ENCODE measurements at places on chromosomes 1 and 21.
A peak's percentile ranks its signal among the peaks of the same experiment; 100 is the strongest.

DNA sequence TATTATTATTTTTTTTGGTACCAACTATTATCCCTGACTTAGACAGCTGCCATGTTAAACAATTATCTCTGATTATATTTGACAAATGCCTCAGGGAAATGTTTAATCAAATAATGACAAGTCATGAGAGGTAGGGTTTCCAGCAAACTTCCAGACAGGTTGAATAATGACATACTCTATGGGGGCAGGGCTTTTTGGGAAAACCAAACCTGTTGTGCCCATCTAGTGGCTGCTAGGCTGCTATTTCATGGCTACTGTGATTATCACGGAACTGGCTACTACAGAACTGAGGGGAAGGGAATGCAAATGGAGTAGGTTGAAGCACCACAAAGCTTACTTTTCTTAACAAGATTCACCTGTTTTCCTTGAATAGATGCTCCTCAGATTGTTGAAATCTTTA lies 77.6 kb downstream of the DUSP10 start:
- DNase-seq, result no peak

GRCh38 chr1:109782927-109783326 lies 19.2 kb upstream of the EPS8L3 start:
- no peak for DNase-seq

DNA sequence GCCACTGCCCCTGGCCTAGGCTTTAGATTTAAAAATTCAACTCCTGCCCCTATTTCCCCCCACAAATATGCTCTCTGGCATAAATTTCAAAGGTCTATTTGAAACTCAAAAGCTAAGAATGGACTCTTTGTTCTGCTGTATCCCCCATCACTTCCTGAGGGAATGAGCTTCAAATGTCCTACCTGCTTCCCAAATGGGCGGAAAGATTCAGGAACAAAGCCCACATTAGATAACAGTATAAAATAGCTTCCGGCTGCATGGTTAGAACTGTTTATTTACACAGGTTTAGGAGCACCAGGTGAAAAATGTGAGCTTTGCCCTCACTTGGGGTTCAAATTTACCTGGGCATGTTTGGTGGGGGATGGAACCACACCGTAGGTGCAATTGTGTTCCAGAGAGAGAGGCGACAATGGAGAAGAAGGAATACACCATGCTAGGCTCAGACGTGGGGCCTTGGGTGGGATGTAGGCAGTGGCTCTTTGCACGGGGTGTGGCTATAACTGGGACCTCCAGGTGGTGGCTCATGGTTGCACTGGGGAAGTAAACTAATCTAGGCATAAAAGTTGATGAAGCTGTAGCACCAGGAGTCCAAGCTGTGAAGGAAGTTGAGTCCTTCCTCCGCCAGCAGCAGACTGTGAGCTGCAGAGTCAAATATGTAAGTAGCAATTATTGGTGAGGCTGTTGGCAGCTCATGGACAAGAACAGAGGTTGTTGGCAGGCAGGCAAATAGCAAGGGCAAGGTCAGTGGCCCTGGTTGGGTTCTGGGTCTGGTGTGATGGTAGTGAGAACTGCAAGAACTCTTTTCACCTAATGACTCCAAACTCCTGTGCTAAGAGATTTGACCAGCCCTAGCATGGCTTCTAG lies 41.5 kb upstream of the SRSF10 start:
- DNase-seq, result no peak

DNA sequence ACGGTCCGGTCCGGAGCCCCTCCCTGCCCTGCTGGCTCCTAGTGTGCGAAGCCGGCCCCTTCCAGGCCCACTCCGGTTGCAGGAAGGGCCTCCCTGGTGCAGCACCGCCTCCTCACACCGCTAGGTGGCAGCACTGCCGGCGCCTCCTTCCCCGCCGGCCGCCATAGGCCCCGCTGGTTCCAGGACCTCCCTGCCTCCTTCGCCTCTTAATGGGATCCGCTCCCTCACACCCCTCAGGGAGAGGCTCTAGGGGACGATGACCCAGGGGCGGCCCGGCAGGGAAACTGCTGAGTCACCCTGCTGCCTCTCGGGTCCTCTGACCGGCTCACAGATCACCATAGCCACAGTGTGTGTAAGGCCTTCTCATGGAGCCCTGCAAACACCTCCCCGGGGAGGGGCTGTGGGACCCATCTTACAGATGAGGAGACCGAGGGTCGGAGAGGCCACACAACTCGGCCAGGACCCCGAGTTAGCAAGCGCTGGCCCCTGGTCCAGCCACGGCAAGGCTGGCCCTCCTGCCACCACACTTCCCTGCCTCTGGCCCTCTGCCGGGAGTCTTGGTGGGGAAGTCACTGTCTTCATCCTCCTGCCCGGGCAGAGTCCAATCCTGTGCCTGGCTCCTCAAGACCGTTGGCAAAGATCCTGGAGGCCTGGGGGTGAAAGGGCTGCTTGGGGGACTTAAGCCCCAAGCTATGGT lies 1.6 kb upstream of the AJAP1 start:
- DNase-seq, result no peak

- peak; percentile 6 for DNase-seq
Observed at GRCh38 chr1:34924759-34925555, 4.5 kb downstream of the DLGAP3 start.

GRCh38 chr1:9028921-9029705 lies 2.9 kb upstream of the SLC2A7 start:
- no peak for DNase-seq

DNA sequence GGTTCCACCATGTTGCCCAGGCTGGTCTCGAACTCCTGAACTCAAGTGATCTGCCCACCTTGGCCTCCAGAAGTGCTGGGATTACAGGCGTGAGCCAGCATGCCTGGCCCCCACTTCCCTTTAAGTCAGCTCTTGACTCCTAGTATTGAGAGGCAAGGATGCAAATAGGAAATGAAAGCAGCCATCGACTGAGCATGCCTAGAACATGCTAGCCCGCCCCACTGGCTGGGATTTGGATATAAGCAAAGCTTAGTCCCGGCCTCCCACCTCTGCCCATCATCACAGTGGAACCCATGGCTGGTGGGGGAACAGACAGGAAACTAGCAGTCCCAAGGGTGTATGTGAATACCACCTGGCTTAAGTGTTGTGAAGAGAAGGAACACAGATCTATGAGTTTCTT lies 10.5 kb downstream of the C1orf167 start:
- DNase-seq, result no peak

GRCh38 chr1:74771913-74772515 lies 39.1 kb downstream of the TYW3 start:
- DNase-seq, result peak; percentile 28

GRCh38 chr1:14733048-14733778 lies 134.7 kb downstream of the KAZN start:
- DNase-seq, result no peak

DNA sequence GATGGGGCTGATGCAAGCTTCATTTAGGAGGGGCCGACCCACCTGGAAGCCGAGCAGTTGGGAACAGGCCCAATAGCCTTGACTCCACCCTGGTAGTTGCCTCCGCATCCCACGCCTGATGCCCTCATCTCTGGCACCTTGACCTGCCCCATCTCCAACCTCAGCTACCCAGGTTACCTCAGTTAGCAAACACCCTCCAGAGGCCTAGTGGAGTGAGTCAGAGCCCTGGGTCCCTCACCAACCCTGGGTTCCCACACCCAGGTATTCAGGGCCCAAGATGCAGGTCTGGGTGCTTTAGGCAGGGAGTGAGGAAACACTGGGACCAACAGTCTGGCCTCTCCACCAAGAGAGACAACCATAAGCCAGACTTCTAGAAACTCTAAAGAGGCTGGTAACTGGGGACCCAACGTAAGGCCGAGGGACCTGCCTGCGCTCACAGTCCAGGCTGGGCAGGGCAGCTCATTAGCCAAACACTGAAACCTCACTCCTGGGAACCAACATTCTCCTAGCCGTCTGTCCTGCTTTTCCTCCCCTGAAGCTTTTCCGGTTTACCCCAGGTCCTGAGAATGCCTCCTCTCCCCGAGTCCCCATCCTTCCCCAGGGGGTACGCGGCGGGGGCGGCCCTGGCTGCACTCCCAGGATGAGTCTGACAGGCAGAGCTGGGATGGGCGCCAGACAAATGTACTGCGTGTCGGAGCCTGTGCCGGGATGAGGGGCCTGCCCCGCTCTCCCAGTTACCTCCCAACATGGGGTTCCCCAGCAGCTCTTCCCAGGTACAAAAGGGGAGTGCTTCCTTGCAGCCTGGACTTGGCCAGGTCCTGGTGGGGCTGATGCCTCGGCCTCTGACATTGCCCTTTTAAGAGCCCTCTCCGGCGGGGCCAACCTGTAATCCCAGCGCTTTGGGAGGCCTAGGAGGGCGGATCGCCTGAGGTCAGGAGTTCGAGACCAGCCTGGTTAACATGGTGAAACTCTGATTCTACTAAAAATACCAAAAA lies 8.9 kb upstream of the CELSR2 start:
- no peak for DNase-seq

- no peak for DNase-seq
Observed at GRCh38 chr1:205994346-205994745, 8.8 kb downstream of the RAB7B start.

- no peak for DNase-seq
Observed at GRCh38 chr1:36775716-36776115, 258.6 kb downstream of the GRIK3 start.

- DNase-seq, result no peak
Observed at GRCh38 chr1:54329312-54330003, 76.7 kb downstream of the SSBP3 start.

- DNase-seq, result no peak
Observed at GRCh38 chr1:157193219-157193618, 55.0 kb upstream of the ETV3 start.

- DNase-seq, result no peak
Observed at GRCh38 chr1:5813480-5813879, 178.7 kb downstream of the NPHP4 start.

DNA sequence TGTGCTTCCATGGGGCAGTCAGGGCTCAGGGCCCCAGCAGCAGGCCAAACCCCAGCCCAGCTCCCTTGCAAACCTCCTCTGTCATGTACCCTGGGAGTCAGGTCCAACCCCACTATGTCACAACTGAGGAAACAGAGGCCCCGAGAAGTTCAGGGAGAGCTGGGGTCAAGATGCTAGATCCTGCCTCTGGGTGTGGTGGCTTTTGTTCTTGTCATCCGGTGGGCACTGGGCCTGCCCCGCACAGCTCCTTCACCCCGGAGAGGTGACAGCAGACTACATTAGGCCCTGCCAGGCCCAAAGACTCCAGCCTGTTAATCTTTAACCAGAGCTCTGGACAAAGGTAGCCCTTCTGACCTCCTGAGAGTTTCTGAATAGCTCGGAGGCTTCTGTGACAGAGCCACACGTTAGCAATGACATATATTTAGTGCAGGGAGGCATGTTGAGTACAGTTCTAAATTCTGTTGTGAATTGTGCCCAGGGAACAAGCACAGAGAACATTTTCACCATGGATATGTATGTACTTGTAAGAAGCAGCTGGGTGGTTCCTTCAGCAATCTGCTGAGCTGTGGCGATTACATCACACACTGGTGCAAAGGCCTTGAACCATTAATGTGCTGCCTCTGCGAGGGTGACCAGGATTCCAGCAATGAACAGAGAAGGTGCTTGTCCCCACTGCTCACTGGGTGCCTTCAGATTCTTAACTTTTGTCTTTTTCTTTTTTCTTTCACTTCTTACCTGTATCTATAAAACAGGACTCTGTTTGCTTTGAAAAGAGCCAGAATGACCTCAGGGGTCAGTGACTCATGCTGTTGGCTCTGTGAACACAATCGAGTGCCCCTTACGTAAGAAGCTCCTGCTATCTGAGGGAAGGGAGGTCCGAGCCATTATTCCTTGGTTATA lies 102.8 kb downstream of the RHOU start:
- peak; percentile 78 for DNase-seq

DNA sequence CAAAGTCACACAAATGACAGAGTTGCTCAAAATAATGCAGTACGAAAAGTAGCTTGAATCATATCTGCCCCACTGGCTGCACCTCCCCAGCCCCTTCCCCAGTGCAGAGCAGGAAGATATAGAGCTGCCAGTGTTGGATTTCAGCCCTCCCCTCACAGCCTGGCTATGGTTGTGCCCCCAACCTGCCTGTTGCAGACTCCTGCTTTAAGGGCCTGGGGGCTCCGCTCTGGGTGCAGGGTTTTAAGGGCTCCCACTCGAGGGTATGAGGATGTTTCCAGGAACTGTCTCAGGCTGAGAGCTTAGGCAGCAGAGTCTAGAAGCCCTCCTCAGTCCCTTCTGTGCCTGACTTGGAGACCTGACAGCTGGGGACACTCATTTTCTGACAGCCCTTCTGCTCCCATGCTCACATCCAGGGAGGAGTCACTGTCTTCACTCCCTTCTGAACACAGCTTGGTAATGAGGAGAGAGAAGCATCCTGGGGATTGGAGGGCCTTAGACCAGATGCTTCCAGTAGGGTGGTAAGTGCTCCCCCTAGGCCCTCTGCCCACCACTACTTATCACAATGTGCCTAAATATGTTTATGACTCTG lies 4.6 kb downstream of the S100A9 start:
- DNase-seq, result no peak

- no peak for DNase-seq
Observed at GRCh38 chr1:119676571-119677206, 28.6 kb upstream of the ZNF697 start.

DNA sequence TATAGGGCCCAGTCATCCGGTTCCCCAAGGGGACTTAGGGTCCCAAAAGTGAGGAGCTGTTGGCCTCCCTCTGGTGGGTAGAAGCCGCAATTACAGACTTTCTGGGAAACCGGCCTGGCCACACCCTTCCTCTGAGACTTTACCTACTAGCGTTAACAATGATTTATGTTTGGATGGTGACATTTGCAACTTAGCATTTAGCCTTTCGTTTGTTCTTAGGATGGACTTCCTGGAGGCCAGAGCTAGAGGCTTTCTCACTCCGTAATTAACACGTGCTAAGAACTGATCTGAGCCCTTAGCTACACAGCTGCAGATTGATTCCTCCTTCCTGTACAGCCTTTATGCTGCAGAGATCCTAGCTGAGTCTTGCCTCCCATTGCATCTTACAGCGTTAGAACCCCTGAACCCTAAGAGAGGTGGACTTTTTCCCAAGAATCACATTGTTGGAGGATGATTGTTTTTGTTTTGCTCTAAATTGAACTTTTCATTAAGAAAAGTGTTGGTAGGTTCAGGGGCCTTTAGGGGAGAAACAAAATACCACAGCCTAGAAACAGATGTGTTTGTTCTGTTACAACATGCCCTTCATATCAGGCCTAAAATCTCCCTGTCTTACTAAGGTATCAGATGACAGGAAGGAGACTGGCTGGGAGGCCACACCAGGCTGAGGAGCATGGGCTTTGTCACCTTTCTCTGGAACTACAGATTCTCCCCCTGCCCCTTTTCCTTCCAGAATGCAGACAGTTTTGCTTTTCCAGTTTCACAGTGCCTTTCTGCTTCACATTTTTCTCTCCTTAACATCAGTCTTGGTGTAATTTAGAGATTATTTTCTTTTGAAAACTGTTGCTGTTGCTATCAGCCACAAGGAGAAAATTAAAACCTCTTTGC lies 1.9 kb downstream of the S100A11 start:
- no peak for DNase-seq

GRCh38 chr1:34746785-34747637 lies 7.8 kb upstream of the GJB5 start:
- no peak for DNase-seq
